ENCODE measurements at places on chromosomes 12 and 14.
A peak's percentile ranks its signal among the peaks of the same experiment; 100 is the strongest.

GRCh38 chr14:61329478-61330051, 8.2 kb downstream of the PRKCH start:
- DNase-seq: no peak

- DNase-seq: peak; percentile 29
Observed at GRCh38 chr14:24251880-24252288, 9.5 kb upstream of the TINF2 start.

- DNase-seq: no peak
Observed at GRCh38 chr12:18653465-18653864, 84.3 kb downstream of the PLCZ1 start.

DNA sequence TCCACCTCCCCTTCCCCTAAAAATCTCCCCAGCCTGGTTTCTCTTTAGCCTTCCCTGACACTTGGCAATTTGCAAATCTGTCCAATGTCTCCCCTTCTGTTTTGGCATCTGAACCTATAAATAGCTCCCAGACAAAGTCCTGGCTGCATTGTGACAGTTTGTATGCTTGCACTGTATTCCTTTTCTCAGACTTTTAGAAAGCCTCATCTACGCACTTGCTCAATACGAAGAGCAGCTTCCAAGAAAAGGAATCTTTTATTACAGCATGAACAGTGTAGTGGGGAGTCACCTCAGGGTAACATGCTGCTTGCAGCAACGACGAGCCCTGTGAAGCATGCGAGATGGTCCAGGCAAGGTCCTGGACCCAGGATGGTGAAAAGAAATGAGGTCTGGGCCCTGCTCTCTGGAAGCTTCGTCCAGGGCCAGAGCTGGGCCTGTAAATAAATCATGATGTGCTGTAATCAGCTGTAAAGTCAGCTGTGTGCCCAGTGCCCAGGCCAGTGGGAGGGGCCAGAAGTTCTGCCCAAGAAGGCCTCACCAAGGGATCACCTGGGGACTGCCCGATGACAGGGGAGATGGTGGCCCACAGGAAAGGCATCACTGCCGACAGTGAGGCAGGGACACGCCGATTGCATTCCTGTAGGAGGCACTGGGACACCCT, 88.3 kb downstream of the RIN3 start:
- DNase-seq: no peak

GRCh38 chr14:39884091-39884490, 451.9 kb upstream of the FBXO33 start:
- no peak for DNase-seq

GRCh38 chr12:122730215-122731014, at the start of gene HCAR1:
TSS of gene HCAR1 (minus strand) at chr12:122730844. CDS start at chr12:122730339, 505 bp downstream.
- DNase-seq: no peak

GRCh38 chr12:91074154-91074709, 16.4 kb upstream of the KERA start:
- no peak for DNase-seq
